ENCODE measurements at places on chromosomes 5 and 9.

GRCh38 chr5:18761801-18762200 lies 1127.5 kb downstream of the TAF11L14 start:
- no peak for DNase-seq

- no peak for DNase-seq
These were observed 49.9 kb upstream of the DAPK1 start for GRCh38 chr9:87447547-87448432.

- no peak for DNase-seq
These were observed 80.1 kb downstream of the ANKRD31 start for GRCh38 chr5:75156585-75156984.

- no peak for DNase-seq
These were observed 198.2 kb downstream of the SAXO1 start for GRCh38 chr9:18834740-18835361.

GRCh38 chr9:76812591-76812990 lies 48.4 kb downstream of the PCA3 start:
- DNase-seq, result no peak

DNA sequence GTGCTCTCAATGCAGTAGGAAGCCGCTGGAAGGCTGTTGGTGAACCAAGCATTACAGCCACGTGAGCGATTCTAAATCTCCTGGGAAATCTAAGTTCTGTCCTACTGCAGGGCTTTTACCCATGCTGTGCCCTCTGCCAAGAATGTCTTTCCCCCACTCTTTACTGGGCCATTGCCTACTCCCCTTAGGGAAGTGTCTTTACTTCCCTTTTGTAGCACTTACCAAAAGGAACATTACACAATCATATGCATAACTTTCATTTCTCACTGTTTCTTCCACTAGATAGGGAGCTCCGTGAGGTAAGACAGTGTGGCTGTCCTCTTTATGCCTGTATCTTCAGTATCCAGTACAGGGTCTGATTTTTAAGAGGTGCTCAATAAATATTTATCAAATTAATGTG lies 241.7 kb upstream of the NR4A3 start:
- DNase-seq, result no peak

- no peak for DNase-seq
These were observed 3.9 kb downstream of the MACIR start for GRCh38 chr5:103262422-103262871.

DNA sequence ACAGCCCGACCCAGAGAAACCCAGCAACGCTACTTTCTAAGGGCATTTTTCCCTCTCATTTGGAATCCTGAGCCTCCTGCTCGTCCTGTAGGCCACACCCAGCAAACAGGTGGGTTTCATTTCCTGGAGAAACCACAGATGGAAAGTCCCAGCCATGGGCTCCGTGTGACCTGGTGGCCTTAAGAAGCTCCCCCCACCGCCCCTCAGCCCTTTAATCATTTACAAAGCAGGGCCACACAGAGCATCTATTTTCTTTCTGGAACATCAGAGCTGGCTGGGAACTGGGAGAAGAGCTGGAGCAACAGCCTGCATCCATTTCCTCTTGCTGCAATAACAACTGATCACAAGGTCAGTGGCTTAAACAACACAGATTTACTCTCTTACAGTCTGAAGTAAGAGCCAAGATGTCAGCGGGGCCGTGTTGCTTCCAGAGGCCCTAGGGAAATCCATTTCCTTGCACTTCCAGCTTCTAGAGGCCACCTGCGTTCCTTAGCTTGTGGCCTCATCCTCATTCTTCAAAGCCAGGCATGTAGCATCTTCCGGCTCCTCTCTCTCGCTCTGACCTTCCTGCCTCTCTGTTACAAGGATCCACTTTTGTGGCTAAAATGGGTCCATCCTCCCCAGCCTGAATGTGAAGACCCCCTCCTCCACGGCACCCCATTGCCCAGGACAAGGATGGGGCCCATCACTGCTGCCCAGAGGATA lies 40.5 kb downstream of the C9orf50 start:
- DNase-seq, result no peak

GRCh38 chr5:124045412-124045811 lies 533.4 kb downstream of the CSNK1G3 start:
- no peak for DNase-seq

- DNase-seq, result no peak
These were observed 351 bp upstream of the MSX2 start for GRCh38 chr5:174723979-174724483.

DNA sequence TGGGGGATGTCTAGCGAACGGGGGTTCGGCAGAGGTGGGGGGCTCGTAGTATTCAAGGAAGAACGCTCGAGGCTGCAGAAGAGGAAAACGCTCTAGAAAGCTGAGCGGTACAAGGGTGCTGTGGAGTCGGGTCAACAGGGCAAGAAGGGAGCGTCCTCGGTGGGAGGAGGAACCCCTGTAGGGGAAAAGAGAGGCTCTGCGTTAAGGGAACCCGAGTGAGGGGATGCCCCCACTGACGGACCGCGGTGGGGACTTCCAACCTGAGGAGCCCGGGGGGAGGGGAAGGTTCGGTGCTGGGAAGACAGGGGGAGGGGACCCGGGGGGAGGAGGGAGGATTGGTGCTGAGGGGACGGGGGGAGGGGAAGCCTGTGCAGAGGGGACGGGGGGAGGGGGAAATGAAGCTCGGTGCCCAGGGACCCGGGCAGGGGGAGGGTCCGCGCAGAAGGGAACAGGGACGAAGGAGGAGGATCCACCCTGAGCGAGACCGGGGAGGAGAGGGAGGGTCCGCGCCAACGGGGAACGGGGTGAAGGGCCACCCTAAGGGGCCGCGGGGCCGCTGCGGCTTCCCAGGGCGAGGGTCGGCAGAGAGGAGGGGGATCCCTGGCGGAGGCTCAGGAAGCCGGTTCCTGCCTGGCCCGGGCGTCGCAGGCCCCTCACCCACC lies 621 bp downstream of the NR6A1 start:
- no peak for DNase-seq

GRCh38 chr9:36319183-36319582 lies 60.9 kb upstream of the GNE start:
- DNase-seq, result no peak

DNA sequence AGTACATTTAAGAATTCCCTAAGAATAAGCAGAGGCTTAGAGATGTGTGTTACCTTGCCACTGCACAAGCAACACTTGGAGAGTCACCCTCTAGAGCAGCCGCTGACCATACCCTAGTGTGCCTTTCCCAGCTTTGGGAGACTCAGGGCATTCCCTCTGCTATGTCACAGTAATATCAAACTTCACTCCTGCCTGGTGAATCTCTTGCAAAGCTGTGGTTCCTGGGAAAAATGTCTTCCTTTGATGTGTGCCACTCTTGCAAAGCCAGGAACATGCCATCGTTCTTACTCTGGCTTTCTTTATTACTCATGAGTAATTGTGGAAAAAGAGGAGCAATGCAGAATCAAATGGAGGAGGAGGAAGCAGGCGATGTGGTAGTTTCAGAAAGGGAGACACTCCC lies 173.2 kb downstream of the CCDC192 start:
- no peak for DNase-seq

DNA sequence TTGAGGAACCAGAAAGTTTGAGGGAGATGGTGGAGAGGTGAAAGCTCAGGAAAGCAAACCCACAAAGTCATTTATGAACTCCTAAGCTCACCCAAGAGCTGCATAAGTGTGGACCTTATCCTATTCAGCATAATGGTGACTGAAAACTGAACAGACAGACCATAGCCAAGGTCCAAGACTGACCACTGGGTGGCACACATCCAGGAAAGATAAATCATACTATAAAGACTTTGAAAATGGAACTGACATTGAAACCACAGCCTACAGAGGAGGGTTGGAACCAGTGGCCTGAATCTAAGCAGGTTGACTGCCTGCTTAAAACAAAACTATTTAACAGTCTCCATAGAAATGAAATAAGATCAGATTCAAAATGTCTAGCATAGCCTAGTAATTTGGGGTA lies 121.0 kb upstream of the RGS7BP start:
- DNase-seq, result no peak

GRCh38 chr5:106415541-106415940 lies 1255.2 kb downstream of the EFNA5 start:
- no peak for DNase-seq

DNA sequence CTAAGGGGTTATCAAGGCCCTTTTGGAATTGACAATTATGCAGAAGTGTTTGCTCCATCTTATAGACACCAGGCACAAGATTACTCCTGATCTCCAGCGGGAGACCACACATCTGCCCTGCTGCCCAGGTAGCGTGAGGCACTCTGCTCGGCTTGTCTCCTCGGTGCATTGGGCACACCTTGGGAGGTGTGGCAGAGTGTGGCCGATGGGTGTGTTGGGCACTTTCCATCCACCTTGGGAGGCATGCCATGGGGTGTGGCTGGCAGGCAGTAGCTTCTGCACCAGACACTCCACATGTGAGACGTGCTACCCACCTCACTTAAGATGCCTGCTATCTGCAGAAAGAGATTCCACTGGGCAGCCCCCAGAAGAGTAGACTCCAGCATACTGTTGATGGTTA lies 54.1 kb downstream of the GADD45G start:
- no peak for DNase-seq

Data from DMS79 (cell line).